ENCODE measurements at places on chromosomes 5 and 9.

- no peak for DNase-seq
Measured at GRCh38 chr5:170427672-170428236, 38.6 kb upstream of the KCNMB1 start.

- no peak for DNase-seq
Measured at GRCh38 chr9:134555094-134555650, 86.4 kb upstream of the COL5A1 start.

DNA sequence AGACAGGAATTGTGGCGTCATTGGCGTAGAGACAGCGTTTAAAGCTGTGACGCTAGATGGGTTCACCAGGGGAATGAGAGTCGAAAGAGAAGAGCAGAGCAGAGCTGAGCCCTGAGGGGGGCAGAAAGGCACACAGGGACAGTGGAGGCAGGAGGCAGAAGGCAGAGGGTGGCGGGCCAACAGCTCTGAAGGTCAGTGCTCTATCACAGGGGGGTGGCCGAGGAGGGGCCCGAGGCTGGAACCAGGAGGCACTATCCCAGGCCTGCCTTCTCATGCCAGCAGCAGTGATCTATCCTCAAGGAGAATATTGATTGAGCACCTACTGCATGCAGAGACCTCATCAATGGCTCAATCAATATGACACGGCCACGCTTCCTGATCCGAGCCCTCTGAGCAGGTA lies 132.4 kb downstream of the KCNIP1 start:
- no peak for DNase-seq

- DNase-seq = no peak
Measured at GRCh38 chr9:2576631-2577030, 45.0 kb upstream of the VLDLR start.

DNA sequence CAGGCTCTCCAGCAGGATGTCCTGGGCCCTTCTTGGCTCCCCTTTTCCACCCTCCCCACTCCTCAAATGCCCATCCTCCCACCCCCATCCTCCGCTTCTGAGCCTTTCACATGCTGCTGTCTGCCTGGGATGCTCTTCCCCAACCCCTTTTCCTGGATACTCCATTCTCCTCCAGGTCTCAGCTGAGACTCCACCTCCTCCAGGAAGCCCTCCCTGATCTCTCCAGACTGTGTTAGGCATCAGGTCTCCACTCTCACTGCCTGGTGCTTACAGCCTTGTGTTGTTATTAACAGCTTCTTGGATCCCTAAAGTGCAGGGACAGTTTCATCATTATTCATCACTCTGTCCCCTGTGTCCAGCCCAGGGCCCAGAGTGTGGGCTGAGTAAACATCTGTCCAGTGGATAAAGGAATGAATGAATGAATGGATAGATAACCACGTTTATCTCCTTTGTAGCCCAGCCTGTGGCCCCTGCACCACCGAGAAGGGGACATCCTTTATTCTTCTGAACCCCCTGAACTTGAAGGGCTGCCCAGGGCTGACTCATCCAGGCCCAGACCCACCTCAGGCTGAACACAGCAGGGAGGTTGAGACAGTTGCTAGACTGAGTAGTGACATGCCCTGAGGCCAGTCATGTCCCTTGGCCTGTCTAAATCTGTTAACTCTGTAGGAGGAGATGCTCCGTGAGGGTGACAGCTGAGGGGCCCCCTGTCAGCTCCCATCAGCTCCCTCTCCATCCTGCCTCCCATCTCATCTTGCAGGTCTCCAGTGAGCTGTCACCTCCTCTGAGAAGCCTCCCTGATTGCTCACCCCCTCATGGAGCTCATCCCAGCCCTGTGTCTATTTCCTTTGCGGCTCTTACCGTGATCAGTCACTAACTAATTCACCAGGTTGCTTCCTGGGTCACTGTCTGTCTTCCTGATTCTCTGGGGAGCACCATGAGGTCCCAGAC lies 14.6 kb upstream of the LAMC3 start:
- DNase-seq = no peak

GRCh38 chr5:56161439-56161823 lies 71.7 kb downstream of the ANKRD55 start:
- no peak for DNase-seq

GRCh38 chr5:144060598-144060997 lies 109.9 kb downstream of the YIPF5 start:
- DNase-seq = no peak

GRCh38 chr5:128300181-128300580 lies 216.6 kb downstream of the SLC12A2 start:
- DNase-seq = no peak

DNA sequence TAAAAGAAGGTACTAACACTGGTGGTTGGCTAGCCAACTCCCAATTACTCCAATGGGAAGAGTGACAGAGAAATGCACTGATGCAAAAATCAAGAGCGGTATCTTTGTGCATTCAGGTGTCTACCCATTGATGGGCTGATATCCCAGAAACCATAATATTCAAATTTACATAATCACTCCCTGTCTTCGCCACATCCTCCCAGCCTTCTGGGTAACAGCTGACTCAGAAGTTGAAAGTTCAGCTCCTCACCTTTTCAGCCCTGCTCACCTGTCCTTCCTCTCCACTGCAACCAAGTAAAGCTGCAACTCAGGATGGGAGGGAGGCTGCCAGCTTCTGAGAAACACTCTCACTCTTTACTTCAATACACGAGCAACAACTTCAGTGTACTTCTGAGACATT lies 6.9 kb downstream of the SUSD1 start:
- no peak for DNase-seq

DNA sequence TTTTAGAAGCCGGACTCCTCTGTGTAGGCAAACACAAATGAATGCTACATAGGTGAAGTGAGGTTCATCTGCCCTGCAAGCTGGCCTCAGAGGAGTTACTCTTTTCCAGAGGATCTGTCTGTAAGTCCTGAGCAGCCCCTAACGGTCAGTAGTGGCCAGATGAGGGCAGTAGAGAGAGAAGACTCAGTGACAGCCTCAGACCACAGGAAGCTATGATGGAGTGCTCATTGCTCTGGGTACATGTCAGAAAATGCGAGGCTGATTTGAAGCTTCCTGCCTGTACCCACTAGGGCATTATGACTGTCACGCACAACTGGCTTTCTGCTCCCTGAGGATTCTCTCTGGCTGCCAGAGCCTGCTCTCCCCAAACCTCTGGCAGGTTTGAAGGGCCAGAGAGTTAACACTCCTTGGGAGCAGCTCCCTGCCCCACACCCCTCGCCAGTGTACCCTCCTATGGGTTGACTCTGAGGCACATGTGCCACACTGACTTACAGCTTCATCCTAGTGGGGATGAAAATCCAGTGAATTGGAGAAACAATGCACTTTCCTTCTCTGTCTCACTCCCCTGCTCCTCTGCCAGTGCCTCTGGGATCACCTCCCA lies 141.5 kb downstream of the GABRG2 start:
- no peak for DNase-seq

- no peak for DNase-seq
Measured at GRCh38 chr5:64838803-64839202, 70.1 kb downstream of the CWC27 start.

DNA sequence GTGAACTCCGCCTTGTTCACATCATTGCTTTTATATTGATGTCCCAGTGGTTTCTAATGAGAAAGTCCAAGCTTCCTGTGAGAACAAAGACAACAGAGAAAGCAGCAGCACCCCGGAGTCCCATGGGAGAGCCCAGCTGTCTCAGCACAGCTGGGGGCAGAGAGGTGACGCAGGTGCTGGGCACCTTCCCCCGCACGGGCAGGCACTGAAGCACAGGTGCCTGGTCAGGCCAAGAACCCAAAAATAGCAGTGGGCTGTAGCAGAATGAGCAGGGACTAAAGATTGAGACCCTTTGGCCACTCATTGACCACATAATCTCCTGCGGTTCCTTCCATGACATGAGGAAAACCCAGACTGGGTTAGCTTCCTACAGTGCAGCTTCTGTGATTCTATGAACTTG lies 18.8 kb downstream of the SRD5A1 start:
- DNase-seq = no peak

DNA sequence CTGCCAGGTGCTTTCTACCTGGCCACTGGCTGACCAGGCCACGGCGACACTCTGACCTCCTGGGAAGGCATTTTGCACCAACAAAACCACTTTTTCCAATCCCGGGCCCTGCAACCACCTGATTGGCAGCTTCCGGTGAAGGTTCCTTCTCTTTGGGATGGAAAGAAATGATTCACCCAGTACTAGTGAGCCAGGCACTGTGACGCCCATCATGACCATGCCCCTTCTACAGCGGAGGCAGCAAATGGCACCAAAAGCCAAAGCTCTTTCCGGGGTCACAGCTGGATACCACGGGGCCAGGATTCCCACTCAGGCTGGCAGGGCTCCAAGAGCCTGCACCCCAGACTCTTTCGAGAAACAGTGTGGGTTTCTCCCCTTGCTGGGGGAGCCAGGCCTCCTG lies 4.7 kb downstream of the NOTCH1 start:
- no peak for DNase-seq

GRCh38 chr9:4126996-4127395 lies 172.9 kb downstream of the GLIS3 start:
- no peak for DNase-seq

GRCh38 chr5:166349046-166349445 lies 1942.4 kb upstream of the WWC1 start:
- no peak for DNase-seq

GRCh38 chr9:90296539-90296938 lies 346.1 kb downstream of the DIRAS2 start:
- DNase-seq = no peak

DNA sequence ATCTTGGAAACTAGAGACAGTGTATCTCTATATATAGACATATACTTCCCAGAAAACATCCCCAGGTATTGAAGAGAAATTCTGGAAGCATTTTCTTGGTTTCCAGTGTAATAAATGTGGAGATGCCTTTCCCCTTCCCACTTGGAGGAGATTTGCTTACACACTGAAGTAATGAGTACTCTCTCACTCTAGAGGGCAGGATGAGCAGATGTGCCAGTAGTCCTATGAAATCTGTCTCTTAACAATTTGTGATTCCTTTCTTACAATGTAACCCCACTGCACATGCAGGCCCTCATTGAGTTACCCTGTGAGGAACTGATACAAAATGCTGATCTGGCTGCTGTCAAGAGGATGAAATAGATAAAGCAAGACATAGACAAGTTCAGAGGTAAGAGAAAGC lies 567.2 kb downstream of the SLCO4C1 start:
- DNase-seq = no peak

DNA sequence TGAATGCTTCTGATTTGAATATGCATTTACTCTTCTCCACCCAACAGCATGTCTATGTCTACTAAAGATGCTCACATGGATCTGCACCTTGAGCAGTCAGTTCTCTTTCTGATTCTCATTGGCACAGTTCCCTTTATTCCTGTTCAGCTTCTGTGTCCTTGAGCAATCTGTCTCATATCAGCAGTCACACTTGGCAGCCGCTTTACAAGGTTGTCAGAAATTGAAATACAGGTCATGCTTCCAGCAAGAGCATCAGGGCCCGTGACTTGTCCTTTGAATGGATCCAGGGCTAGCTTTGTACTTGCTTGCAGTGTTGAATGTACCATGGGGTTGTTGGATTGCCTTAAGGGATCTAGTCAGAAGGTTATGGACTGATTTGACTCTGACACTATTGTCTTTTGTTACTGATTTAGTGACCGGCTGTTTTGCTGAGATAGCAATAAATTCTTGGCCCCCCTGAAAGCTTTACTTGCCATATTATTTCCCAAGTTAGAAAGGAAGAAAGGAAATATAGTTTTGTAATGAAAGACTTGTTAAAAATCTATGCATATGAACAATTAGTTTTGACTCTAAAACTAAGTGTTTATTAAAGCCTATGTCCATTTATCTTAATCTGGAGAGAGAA lies 273.4 kb upstream of the ISL1 start:
- DNase-seq = no peak

DNA sequence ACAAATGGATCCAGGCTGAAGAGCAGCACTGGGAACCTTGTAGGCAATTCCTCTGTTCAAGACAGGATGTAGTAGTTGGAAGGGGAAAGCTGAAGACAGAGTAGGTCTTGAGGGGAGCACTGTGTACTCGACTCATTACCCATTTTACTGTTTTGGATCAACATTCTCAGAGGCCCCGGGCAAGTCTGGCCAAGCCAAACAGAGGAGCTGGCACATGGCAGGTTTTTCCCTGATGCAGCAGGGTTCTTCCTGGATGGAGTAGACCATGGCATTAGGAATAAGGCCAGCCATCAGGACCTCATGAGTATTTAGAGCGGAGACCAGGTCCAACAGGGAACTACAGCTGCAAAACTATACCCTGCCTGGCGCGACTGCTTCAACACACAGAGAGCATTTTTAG lies 4.4 kb downstream of the SVEP1 start:
- no peak for DNase-seq

- DNase-seq = no peak
Measured at GRCh38 chr5:63987053-63987452, 24.8 kb upstream of the HTR1A start.

DNA sequence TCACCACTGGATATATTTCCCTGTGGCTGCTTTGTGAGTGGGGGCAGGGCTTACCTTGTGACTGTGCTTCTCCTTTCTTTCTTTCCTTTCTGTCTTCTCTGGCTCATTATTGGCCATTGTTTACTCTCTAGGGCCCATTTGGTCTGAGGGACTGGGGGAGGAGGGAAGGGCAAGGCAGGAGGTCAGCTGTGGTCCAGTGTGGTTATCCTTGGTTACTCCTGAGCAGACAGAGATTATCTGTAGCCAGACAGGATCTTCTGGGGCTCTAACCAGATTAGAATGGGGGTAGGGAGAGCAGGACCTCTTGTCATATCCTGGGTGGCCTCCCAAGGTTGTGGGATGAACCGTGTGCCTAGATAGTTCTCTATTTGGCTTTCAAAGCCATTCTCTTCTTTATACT lies 71.2 kb downstream of the ANKRD55 start:
- DNase-seq = no peak

GRCh38 chr9:20623021-20623747 lies 885 bp upstream of the MLLT3 start:
- DNase-seq = peak; percentile 36

- no peak for DNase-seq
Measured at GRCh38 chr9:36659500-36659899, 86.8 kb downstream of the MELK start.

DNA sequence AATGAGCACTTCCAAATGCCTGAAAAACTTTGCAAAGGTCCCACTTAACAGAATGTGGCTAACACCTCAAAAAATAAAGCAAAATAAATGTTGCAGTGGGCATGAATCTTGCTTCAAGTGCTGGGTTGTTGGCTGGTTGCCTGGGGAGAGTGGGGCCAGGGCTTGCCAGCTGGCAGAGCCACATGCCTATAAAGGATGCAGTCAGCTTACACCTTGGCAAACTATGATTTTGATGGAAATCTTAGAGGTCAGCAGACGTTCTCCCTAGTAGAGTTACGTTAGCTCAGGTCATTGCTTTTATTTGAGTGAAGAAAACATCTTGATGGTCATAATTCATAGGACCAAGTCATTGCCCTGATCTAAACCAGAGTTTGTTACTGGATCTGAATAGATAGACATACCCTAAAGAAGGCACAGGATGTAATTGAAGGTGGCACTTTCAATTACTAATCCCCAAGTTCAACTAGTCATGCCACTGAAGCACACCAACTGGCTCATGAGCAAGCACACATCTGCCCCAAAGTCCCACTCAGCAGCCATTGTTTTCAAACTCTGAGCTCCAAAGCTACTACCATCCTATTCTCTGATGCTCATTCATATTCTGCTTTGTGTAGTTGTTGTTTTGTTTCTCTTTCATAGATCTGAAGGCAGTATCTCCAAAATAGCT lies 51.2 kb upstream of the ZSWIM6 start:
- no peak for DNase-seq

GRCh38 chr9:70451765-70452164 lies 37.3 kb upstream of the KLF9 start:
- no peak for DNase-seq
